ENCODE measurements at places on chromosomes 16 and 17. TPM values are rescaled to one million over a fixed set of nuclear protein-coding genes. Genes with fewer than 3 reads are reported as not detected.

Gene C16orf74
- 2.4 TPM for total RNA-seq

Gene FAM171A2
- 26.9 TPM for total RNA-seq

Gene RND2
- 0.91 TPM for total RNA-seq

Gene KRT33B
- not detected for total RNA-seq

Gene TSR3
- 59.2 TPM for total RNA-seq

Gene DPEP2
- not detected for total RNA-seq

GRCh38 chr17:46811978-46812583, 6.4 kb downstream of the WNT3 start:
- DNase-seq: no peak

- no peak for DNase-seq
Observed at GRCh38 chr17:58329035-58329809, 627 bp upstream of the TSPOAP1 start.

DNA sequence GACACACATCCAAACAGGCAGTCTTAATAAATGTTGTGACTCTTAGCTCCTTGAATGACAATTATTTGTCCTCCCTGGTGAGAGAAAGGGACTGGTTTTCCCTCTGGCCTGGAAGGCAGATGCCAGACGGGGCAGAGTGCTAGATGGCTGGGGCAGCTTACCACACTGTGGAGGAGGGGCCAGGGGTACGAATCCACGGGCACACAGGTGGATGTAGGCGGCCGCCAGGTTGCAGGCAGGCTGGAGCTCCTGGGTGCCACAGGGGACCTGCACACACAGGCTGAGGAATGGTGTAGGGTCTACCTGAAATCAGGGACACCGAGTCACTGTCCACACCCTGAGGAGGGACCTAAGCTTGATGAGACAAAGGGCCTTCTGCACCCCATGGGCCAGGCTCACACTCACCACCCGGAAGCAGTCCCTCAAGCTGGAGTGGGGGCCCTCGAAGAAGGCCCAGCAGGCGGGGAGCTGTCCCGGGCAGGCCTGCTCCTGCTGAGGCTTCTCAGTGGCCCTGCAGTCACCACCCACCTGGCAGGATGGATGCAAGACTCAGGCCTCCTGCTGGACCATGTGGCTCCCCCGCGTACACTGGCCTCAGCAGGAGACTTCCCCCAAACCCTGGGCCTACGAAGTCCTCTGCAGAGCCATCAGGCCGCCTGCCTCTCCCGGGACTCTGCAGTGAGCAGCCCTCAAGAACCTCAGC, 38.4 kb downstream of the RMI2 start:
- DNase-seq: no peak

DNA sequence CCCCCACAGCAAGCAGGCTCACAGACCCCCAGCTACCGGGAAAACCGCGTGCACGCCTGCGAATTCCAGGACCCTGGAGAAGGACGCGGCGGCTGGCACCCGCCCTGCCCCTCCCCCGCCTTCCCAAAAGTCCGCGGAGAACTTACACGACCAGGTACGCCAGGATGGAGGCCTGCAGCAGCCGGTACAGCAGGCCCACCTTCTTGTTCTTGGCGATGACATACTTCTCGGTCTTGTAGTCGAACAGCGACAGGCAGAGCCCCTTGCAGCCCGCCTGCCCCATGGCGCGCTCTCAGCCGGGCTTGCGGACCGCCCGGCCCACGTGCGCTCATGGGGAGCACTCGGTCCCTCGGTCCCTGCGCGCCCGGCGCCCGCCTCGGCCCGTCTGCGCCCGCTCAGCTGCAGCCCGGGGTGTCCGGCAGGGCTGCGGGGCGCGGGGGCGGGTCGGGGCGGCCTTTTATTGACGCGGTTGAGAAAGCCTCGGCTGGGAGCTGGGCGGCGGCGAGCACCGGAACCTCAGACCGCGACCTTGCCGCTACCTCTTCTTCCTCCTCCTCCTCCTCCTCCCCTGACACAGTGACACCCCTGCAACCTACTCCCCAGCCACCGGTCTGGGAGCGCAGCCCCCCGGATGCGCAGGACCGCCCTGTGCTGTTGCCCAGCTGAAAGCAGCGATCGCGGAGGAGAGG, at the start of gene P2RX5:
Gene P2RX5 (minus strand): TSS at position 433 of the 689 bp plus-strand sequence. CDS start 150 bp downstream, at position 283.
- DNase-seq: no peak

DNA sequence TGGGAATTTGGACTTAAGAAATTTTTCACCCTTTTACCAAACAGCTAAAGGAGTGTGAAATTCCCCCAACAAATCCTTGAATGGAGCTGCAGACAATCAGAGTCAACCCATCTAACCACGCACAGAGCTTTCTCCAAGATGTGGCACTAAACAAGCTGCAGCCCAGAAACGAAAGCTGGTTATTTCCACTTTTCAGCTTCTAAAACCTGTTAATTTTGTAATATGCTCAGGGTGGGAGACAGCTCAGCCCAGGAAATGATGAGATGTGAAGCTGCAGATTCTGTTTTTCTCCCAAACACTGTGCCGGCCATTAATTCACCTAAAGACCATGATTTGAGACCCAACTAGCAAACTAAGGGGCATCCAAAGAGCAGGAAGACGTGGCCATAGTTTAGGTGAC, 33.2 kb upstream of the ABR start:
- no peak for DNase-seq

DNA sequence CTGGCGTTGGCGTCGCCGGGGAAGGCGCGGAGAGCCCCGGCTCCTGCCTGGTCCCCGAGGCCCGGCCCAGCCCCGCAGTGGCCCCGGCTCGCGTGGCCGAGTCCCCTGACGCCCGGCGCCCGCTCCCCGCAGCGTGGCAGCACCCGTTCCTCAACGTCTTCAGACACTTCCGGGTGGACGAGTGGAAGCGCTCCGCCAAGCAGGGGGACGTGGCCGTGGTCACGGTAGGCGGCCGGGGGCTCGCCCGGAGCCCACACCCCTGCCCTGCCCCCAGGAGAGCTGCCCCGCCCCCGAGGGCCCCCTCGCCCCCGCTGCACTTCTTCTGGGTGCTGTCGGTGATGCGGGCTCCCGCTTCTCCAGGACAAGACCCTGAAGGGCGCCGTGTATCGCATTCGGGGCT, 466 bp downstream of the WDR90 start:
- DNase-seq: no peak

DNA sequence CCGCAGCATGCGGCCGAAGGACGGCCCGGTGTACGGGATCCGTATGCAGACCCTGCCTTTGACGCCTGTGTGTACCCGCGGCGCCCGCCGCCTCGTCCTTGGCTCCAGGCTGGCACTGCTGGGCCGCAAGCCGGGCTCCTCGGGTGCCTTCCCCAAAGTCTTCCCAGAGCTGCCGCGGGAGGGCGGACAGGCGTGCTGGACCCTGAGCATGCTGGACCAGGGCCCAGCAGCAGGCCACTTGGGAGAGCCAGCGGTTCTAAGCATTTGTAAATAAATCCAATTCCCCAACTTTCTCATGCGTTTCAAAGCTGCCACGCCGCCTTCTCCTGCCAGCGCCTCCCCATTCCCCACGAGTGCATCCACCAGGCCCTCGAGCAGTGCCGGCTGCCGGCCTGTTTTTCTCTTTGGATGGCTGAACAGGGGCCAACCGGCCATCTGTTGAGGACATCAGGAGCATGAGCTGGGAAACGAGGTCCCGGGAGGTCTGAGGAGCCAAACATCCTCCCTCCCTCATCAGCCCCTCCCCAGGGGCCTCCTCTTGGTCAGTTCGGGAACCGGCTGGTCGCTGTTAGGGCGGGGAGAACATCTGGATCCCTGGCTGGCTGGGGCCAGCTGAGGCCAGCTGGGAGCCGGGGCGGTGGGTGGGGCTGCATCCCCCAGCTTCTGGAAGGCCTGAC, 20.5 kb upstream of the PABPN1L start:
- no peak for DNase-seq

DNA sequence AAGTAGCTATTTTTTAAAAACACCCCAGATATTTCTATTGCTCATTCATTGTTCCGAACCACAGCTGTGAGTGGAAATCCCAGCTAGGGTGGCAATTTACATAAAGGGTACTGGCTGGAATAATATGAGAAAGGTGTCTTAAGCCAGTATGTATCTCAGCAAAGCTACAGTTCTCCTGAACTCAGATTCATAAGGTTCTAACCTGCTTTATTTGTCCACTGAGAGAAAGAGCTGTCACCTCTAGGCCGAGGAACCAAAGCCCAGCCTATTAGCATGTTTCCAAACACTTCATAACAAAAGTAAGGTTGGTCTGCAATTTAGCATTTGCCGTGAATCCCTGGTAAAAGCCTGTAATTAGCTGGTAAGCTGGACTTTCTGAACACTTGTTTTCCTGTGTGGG, 57.0 kb upstream of the CLEC19A start:
- no peak for DNase-seq

DNA sequence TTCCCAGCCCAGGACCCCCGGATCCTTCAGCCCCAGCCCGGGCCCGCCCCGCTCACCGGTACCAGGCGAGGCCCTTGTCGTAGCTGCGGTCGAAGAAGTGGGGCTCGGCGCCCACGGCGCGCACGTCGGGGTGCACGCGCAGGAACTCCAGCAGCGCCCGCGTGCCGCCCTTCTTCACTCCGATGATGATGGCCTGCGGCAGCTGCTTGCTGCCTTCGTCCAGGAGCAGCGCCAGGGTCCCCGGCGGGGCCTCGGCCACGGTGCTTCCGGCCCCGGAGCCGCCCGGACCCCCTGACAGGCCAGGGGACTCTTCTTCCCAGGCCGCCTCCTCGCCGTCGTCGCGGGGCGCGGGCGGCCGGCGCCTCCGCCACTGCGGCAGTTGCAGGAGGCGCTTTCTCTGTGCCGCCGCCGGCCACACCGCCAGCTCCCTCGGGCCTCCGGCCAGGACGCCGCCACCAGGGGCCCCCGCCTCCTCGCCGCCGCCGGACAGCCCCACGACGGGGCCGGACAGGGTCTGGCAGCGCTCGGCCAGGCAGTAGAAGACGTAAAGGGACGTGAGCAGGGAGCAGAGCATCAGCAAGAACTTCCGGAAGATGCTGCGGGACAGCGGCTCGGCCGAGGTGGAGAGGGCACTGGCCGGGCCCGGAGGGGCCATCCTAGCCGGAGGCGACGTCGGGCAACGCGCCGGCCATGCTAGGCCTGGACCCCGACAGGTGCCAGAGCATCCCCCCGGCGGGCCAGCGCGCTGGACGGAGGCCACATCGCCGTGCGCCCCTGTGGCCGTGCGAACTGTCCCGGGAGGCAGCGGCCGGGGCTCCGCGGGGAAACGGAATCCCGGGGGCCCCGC, 1.0 kb downstream of the HS3ST3A1 start:
- no peak for DNase-seq

DNA sequence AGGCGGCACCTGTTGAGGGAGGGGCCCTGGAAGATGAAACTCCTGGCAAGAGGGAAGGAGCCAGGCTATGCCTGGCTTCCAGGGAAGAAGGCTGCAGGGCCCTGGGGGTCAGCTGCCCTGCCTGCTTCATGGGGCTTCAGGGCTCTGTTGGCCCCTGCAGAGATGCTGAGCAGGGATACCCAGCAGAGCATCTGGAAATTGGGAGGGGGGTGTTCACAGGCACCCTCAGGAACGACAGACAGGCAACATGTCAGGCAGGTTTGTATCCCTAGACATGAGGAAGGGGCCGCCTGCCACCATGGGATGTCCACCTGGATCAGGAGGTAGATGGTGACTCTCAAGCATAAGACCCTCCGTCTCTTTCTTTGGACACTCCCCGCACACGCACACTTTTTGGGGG, 13.8 kb upstream of the ZNF423 start:
- no peak for DNase-seq

GRCh38 chr16:56589141-56590039, at the start of gene MT3:
TSS of gene MT3 (plus strand) at chr16:56589528. CDS start at chr16:56589591, 63 bp downstream.
- no peak for DNase-seq

DNA sequence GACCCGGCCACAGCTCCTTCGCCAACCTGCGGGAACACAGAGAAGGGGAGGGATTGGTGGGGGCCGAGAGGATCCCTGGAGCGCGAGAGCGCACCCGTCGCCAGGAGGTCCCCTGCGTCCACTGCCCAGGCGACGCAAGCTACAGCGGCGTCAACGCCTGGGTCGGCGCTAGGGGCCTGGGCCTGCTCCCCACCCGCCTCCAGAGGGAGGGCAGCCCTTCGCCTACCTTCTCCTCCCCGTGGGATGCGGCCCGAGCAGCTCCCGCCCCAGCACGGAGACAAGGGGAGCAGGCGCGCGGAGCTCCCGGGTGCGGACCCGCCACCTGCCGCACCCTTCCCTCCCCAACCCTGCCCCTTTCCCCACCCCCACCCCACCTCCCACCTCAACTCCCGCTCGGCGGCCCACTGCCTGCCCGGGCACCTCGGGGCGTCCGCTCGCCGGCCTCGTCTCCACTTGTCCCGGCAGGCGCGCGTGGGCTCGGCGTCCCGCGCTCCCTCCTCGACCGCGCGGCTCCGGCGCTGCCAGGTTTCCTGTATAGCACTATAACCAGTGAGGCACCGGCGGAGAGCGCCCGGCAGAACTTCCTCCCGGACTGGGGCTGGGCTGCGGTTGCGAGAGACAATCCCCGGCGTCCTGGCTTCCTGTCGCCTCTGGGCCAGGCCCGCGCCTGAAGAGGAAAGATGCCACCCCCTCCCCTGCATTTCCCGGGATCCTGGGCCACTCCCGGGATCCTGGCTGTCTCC, 119.1 kb upstream of the SMURF2 start:
- DNase-seq: no peak

DNA sequence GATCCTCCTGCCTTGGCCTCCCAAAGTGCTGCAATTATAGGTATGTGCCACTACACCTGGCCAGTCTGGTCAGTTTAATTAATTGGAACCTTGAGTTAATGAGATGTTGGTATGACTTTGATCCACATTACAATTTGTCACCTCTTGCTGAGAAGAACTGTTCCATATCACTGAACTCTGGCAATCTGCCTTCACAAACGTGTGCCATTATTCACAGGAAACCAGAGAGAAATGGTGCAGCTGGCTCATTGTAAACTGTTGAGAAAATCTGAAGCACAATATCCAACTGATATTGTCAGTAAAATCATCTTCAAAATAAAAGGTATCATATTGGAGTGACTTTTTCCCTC, 39.3 kb upstream of the YPEL2 start:
- no peak for DNase-seq

DNA sequence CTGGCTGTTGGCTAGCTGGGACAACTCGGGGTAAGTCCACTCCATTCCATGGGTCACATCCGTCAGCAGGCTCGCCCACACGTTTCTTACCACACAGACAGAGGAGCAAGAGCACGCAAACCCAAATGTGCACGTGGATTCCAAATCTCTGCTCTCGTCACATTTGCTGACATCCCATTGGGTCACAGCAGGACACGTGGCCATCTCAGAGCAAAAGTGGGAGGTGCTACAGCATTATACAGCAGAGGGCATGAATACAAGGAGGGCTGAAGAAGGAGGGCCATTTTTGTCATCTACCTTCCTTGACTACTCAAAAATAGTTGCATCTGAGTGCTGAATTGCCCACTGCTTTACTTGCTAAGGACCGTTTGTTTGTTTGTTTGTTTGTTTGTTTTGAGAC, 84.7 kb downstream of the RBBP6 start:
- no peak for DNase-seq

- no peak for DNase-seq
Observed at GRCh38 chr17:46877466-46877865, 26.1 kb downstream of the WNT9B start.

GRCh38 chr17:44345454-44346026, 438 bp downstream of the GRN start:
- no peak for DNase-seq

- DNase-seq: no peak
Observed at GRCh38 chr16:962901-963814, 7.6 kb downstream of the LMF1 start.
